Left renal cortex interstitium (tissue), 4 donors: ENCODE measurements at places on chromosomes 16 and 17. TPM values are rescaled to one million over a fixed set of nuclear protein-coding genes. Genes with fewer than 3 reads are reported as not detected.

GRCh38 chr16:57648125-57648524 lies 19.7 kb downstream of the ADGRG1 start:
- no peak for DNase-seq

The COPZ2 gene
- 13.7 TPM for polyA plus RNA-seq

DNA sequence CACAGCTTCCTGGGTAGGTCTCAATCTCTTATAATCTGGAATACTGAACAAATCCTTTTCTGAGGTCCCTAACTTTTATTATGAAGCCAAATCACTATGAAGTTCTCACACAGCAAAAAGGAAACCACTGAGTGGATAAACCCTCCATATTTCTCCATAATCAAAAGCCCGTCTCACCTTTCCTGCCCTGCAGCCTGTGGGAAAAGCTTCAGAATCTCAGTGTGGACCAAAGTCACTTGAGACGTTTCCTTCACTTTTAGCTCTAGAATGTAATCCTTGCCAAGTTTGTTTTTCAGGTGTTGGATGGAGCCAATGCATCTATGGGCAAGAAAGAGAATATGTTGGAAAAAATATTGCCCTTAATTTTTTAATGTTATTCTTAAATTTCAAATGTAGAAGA lies 22.0 kb upstream of the ABCA9 start:
- no peak for DNase-seq

GRCh38 chr17:2921443-2921842 lies 125.2 kb downstream of the RAP1GAP2 start:
- no peak for DNase-seq

DNA sequence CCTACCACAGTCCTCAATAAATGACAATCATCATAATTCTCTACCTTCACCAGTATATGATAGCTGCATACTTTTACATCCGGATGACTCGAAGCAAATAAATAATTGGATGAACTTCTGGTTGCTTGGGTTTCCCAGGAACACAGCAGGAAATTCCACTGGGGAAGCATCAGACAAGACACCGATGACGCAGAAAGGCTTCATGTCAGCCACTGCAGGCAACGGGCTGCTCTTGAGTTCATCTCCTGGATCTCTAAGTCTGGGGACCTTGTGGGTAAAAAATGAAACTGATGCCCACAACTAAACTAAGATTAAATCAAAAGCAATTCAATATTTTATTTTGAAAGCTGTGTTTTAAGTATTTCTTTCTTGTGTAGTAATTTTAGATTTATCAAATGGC lies 472.1 kb upstream of the C16orf82 start:
- DNase-seq, result no peak

- no peak for DNase-seq
Observed at GRCh38 chr17:27597188-27597580, 33.8 kb upstream of the LGALS9 start.

- DNase-seq, result no peak
Observed at GRCh38 chr16:56294014-56294413, 102.7 kb downstream of the GNAO1 start.

DNA sequence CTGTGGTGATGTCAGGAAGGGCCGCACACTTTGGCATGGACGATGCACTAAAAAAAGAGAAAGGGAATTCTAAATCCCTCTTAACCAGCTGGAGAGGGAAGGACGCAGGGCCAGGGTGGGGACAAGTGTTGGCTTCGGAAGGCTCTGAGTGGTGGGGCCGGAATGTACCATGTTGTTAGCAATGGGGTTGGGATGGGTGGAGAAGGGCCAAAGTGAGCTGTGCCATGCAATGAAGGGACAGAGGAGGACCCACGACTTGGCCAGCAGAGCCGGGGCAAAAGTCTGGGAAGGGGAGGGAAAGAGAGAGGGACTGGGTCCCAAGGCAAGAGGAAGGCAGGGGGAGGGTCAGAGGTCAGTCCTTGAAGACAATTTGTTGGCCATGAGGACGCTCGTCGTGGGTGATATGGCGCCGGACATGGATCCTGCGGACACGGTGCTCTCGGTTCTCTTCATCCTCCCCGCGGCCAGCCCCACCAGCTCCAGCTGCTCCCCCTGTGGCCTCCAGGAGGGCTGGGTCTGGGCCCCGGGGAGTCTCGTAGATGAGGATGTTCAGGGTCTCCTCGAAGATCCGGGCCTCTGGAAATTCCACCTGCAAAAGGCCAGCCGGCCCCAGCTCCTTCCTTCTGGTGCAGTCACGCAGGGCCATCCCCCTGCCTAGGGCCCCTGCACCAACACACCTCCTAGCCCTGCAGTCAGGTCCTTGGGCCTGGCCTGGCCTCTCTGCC lies 6.4 kb downstream of the ASPHD1 start:
- DNase-seq, result no peak

The SLC16A13 gene
- polyA plus RNA-seq, result 4.8 TPM

GRCh38 chr17:69064001-69064400 lies 3.3 kb upstream of the ABCA9 start:
- no peak for DNase-seq

DNA sequence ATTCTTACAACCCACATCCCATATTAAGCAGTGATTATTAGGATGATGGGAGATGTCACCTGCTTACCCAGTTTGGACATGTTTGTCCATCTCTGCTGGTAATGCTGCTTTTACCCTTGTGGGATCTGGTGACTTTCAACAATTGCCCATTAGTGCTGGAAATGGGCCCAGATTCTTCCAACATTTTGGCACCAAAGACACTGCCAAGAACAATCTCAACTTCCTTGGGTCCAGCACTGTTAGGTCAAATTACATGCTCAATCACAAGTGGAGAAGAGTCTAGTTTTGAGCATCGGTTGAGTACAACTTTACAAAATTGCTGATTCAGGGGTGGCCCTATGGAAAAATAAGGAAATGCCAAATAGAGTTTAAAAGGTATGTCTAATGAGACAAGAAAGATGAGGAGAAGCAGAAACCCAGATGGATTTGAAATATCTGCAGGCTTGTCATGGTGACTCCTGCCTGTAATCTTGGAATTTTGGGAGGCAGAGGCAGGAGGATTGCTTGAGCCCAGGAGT lies 13.0 kb upstream of the ZFP3 start:
- DNase-seq, result no peak

DNA sequence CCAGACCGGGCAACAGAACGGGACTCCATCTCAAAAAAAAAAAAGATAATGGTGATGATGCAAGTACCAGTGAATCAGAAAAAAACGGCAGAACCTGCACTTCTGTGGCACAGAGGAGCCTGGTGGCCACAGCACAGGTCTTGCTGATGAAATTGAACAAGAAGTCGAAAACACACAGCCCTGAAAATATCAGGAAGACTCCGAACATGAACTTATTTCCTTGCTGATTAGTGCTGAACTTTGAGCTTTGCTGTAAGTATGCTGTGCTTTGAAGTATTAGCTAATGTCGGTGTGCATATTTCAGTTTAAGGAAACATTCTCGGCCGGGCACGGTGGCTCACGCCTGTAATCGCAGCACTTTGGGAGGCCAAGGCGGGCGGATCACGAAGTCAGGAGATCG lies 10.9 kb upstream of the MYO15B start:
- DNase-seq, result no peak

The GLP2R gene
- polyA plus RNA-seq, result not detected

DNA sequence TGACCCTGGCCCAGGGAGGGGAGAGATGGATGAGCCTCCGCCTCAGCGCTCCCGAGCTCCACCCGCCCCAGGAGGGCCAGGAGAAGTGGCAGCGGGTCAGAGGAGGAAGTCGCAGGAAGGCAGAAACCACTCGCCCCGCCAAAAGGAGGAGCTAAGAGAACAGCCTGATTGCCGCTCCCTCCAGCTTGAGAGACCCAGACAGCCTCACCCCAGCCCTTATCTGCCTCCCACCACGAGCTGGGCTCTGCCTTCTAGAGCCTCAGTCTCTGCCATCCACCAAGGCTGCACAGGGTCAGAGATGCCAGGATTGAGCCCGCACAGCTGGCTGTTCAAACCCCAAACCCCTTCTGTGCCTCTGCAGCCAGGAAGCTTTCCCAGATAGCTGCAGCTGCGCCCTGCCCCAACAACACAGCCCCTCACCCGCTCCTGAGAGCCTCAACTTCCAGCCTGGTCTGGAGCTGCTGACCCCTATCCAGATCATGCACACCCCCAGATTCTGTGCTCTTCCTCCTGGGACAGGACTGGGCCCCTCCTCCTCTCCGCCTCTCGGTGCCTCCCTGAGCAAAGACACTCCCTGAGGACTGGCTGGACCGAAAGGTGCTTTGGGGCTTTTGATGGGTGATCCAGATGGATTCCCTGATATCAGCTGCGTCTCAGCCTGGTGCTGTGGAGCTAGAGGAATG lies 1.0 kb upstream of the ATP2A3 start:
- DNase-seq, result no peak

The NPW gene
- polyA plus RNA-seq, result 14.5 TPM

- DNase-seq, result no peak
Observed at GRCh38 chr17:36117505-36118382, 14.1 kb downstream of the CCL4 start.

DNA sequence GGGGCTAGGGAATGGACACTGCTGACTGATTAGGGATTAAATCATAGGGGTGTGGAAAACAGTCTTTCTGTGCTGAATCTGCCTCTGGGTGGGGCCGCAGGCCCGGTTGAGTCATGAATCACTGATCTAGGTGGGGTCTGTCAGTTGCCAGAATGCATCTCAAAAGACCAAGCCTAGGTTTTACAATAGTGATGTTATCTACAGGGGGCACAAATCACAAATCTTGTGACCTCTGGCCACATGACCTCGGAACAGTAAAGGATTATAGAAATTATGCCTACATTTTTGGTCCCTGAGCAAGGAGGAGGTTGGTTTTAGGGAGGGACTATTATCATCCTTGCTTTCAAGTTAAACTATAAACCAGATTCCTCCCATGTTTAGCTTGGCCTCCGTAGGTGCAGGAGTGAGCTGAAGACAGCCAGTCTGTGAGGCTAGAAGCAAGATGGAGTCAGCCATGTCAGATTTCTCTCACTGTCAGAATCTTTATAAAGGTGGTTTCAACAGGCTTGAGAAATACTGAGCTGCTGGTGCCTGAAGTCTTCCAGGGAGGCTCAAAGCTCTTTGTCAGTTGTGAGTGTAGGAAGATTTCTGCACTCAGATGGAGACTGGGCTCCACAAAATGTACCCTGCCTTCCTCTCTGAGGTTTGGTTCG lies 12.9 kb downstream of the GNGT2 start:
- no peak for DNase-seq

The TNP2 gene
- polyA plus RNA-seq, result not detected

The ZNF785 gene
- polyA plus RNA-seq, result 20.0 TPM

- DNase-seq, result peak; percentile 28
Observed at GRCh38 chr16:68700831-68701230, 36.3 kb upstream of the CDH1 start.

DNA sequence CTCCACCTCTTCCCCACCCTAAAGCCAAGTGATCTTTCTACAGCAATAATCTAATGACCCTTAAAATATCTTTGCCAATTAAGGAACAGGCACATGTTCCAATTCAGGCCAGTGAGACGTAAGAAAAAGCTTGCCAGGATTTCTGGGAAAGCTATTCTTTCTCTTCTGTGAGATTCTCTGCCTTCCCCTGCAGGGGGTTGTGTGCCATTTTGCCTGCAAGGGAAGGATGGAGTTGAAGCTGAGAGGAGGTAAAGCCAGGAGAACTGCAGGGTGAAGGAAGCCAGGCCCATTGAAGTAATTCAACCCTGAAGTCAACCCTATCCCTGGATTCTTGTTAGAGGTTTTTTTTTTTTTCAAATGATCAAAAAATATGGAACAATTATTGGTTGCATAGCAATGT lies 9.0 kb upstream of the LPO start:
- no peak for DNase-seq

- DNase-seq, result no peak
Observed at GRCh38 chr17:72342061-72342460, 221.2 kb downstream of the SOX9 start.

- DNase-seq, result peak; percentile 39
Observed at GRCh38 chr16:47143677-47144558, at the start of gene NETO2. NETO2 (minus strand) TSS chr16:47143945; CDS start chr16:47143612, 333 bp downstream.

The RPTOR gene
- 25.0 TPM for polyA plus RNA-seq

- no peak for DNase-seq
Observed at GRCh38 chr17:49260817-49261291, 30.3 kb upstream of the PHOSPHO1 start.

The WNT9B gene
- polyA plus RNA-seq, result 14.0 TPM

The SDR42E1 gene
- polyA plus RNA-seq, result 16.2 TPM

GRCh38 chr16:9139965-9140364 lies 48.5 kb downstream of the HAPSTR1 start:
- DNase-seq, result no peak
